ENCODE measurements at places on chromosomes 6 and 20.
A peak's percentile ranks its signal among the peaks of the same experiment; 100 is the strongest.

DNA sequence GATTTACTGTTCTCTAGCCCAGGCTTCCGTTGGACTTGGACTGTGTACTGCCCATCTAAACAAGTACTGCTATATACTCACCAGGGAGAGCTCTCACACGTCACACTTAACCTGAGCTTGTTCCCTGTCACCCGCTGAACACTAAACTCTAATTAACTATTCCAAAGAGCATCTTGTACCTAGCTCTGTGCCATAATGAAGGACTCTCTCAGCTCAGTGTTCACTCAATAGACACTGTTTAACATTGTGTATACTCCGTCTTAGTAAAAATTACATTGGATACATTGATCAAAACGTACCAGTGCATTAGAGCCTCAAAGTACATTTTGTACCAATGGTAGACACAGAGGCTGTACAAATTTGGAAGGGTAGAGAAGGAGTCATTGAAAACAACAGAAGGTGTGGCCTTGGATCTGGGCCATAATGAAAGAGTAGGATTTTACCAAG, 55.4 kb upstream of the EPHA7 start:
- DNase-seq, result no peak

DNA sequence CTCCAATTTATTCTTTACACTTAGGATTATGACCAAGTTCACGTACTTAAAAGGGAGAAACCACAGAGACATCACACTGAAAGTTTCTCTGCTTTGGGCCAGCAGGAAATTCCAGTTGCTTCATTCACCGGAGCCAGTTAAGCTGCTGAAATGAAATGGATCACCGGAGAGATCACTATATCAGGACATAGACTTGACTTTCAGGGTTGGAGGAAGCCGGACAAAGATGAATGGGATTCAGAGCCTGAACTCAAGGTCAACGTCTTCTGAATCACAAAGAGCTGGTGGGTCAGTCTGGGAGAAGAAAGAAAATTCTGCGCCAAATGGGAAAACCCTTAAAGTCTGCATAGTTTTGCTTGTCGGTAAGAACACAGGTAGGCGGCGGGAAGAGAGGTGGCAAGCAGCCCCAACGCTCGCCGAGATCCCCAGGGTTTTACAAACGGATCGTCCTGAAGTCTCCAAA, 81.9 kb upstream of the CCDC28A start:
- no peak for DNase-seq

GRCh38 chr6:99589290-99589672, 17.4 kb upstream of the PRDM13 start:
- DNase-seq, result no peak

DNA sequence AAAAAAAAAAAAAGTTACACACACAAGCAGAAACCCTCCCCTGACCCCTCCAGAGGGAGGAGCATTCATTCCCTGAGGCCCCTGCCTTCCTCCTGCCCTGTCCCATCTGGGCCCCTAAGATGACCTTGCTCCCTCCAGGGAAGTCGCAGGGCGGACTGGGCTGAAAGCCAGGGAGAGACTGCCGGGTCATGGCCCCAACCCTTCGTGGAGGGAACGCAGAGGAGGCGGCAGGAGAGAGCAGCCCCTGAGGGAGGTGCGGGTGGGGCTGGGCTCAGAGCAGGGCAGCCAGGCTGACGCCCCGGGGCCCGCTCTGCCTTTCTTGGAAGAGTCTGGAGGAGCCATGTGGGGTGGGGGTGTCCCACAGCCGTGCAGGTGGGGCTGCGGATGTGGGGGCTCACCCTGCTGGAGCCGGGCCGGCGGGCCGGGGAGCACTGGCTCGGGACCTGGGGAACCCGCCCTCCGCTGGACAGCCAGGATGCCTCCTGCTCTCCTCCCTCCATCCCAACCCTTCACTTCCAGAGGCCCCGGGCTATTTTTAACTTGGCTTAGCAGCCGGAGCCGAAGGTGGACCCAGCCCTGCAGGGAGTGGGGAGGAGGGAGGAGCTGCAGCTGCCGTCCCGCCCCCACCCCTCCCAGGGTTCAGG, 15.0 kb upstream of the ABHD16B start:
- DNase-seq, result peak; percentile 89

- no peak for DNase-seq
Measured at GRCh38 chr6:21270636-21271201, 322.8 kb upstream of the SOX4 start.

GRCh38 chr20:31919410-31920155, 32.3 kb downstream of the PDRG1 start:
- DNase-seq, result no peak

GRCh38 chr6:147341486-147341885, 137.3 kb downstream of the STXBP5 start:
- DNase-seq, result no peak

DNA sequence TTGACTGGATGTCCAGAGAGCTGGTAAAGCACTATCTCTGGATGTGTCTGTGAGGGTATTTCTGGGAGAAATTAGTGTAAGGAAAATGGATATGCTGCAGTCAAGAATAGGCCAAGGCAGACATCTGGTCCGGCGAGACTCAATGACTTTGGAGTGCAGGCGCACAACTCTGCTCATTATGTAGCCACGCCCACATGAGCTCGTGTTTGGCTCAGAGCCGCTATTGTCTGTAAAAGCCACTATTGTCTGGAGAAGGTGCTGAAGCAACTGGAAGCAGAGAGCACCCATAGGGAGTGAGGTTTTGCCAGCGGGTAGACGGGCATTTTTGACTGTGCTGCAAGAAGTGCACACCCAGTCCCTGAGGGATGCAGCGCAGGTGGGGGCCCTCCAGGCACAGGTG, 305.0 kb upstream of the POU3F2 start:
- no peak for DNase-seq

- no peak for DNase-seq
Measured at GRCh38 chr6:124783344-124783743, 178.9 kb upstream of the RNF217 start.

- DNase-seq, result no peak
Measured at GRCh38 chr6:166588691-166589336, 2.3 kb upstream of the RAMACL start.

DNA sequence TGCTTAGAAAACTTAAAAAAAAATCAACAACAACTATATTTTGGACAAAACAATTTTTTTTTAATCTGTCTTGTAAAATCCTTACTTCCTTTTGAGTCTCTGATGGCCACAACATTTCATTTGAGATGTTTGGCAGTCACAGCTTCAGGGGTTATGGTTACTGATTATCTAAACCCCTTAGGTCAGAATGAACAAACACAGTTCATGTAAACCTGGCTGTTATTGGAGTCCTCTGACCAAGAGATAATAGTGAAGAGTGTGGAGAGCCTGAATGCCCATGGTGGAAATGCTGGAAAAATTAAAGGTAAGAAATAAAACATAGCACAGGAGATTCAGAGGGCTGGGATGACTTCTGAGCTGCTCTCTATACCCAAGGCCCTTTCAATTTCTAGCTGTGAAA, 38.2 kb downstream of the TMX4 start:
- no peak for DNase-seq

- DNase-seq, result no peak
Measured at GRCh38 chr20:7180256-7181045, 413.0 kb downstream of the BMP2 start.

DNA sequence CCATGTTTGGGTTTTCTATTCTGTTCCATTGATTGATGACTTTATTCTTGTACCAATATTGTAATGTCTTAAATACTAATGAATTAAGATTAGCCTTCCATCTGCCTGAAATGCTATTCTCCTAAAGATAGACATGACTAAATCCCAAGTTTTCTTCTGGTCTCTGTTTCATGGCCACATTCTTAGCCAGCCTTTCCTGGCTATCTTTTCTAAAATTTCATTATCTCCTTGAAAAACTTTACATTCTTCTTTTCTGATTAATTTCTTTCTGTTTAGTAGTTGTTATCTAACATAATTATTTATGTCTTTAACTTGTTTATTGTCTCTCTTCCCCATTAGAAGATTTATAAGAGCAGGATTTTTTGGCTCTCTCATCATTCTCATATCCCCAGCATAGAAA, 4.4 kb upstream of the PRIM2 start:
- no peak for DNase-seq

DNA sequence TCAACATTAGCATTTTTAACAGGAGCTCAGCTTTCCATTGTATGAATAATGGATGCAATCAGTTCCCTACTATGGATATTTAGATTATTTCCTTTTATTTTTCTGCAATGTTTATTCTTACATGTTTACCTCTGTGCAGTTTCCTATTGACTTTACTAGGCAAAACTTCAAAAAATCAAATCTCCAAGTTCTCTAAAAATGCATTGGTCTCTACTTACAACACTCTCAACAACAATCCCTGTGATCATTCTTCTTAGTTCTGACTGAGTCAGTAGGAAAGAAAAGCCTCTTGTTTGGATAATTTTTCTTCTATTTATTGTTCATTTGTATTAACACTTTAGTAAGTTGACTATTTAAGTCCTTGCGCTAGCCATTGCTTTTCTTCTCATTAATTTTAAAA, 126.1 kb downstream of the KIF13A start:
- no peak for DNase-seq

- no peak for DNase-seq
Measured at GRCh38 chr6:113871975-113872374, 14.8 kb downstream of the MARCKS start.

DNA sequence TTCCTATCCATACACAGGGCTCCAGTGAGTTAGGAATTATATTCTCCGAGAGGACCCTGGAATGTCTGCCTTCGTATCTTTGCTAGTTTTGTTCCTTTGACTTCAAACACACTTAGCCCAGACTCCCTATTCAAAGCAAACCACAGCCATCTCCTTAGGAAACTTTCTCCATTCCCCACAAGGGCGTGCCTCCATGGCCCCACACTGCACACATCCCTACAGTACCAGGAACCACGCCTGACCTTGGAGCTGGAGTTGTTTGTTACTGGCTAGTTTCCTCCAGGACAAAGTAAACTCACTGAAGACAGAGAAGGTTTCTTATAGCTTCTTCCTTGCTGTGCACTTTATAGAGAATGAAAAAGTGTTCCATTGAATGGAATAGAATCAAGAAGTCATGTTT, 412.8 kb upstream of the AGPAT4 start:
- DNase-seq, result no peak

GRCh38 chr6:146974351-146974750, 229.9 kb upstream of the STXBP5 start:
- DNase-seq, result no peak

DNA sequence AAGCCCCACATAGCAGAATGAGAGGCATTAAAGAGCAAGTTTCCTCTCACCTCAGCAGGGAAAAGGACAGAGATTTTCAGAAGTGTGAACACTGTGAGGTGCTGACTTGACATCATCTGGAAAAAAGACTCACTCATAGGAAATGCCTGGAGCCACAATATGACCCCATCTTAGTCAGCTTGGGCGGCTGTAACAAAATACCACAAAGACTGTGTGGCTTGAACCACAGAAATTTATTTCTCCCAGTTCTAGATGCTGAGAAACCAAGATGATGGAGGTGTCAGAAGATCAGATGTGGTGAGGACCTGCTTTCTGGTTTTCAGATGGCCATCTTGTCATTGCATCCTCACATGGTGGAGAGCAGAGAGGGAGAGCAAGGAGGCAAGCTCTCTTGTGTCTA, 253.1 kb downstream of the ADGB start:
- no peak for DNase-seq

- DNase-seq, result no peak
Measured at GRCh38 chr6:160949531-160949930, 42.0 kb upstream of the MAP3K4 start.

- DNase-seq, result no peak
Measured at GRCh38 chr6:139325125-139325524, 33.3 kb upstream of the TXLNB start.

- DNase-seq, result no peak
Measured at GRCh38 chr6:147322299-147323162, 118.3 kb downstream of the STXBP5 start.

DNA sequence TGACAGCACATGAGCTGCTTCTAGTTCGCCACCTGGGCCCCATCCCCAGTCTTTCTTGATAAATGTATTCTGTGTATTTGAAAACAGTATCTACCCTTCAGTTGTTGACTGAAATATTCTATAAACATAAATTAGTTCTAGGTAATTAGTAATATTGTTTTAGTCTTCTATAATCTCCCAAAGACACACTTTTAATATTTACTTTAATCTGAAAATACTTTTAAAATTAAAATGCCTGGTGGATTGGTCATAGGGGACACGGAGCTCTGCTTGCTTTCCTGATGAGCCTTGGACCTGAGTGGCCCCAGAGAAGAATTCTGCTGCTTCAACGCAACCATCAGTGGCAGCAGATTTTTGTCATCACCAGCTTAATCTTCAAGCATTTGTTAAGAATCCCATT, 234.5 kb downstream of the THBS2 start:
- no peak for DNase-seq

- DNase-seq, result no peak
Measured at GRCh38 chr20:9689041-9689440, 149.8 kb downstream of the PAK5 start.

- no peak for DNase-seq
Measured at GRCh38 chr6:132491303-132491702, 21.6 kb downstream of the STX7 start.

DNA sequence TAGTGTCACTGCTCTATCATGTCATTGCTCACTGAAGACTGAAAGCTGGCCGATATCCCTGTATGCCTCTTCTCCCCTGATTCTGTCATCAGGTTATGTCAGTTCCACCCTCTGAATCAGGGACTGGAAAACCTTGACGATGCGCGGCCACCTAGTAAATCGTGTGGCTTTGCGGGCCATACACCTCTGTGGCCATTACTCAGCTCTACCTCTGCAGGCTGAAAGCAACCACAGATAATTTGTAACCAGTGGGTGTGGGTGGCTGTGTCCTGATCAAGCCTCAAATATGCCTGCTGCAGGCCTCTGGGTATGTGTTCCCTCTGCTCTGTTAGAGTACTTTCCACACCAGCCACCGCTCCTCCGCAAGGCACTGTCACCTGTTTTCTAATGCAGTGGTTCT, 105.2 kb downstream of the GMPR start:
- DNase-seq, result no peak

DNA sequence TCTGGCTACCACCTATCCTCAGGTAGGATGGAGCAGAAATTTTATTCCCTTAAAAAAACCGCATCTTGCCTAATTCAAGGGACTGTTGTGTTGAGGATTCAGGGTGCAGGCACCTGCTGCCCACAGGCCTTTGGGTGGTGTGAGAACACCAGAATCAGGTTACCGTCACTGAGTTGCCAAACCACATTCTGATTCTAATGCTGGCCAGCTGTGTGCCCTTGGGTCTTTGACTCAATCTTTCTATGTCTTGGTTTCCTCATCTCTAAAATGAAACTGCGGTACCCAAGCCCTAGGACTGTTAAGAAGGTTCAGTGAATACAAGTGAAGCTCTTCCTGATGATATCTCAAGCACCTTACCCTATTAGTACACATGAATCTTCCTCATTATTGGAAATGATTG, 827.3 kb downstream of the DHX35 start:
- no peak for DNase-seq

DNA sequence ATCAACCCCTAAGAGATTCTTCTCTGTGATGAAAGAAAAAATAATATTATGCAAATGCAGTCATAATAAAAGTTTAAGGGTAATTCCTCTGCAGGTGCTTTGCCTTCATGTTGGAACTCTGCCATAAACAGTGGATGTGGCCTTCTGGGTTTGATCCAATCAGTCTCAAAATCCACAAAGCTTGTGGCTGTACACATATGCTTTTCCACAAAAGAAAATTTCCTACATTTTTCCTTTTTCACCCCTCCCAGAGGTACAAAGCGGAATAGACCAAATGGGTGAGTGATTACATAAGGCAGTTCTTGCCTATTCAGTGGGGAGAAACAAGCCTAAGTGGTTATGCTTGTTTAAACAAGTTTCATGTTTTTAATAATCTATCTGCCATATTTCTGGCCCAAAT, 16.7 kb downstream of the CALHM5 start:
- no peak for DNase-seq

- DNase-seq, result no peak
Measured at GRCh38 chr6:170314983-170315382, 8.4 kb downstream of the FAM120B start.

GRCh38 chr20:10790013-10790412, 116.2 kb upstream of the JAG1 start:
- DNase-seq, result no peak
